Calu3 (cell line): ENCODE measurements at places on chromosomes 11 and 22. TPM values are rescaled to one million over a fixed set of nuclear protein-coding genes. Genes with fewer than 3 reads are reported as not detected.

GRCh38 chr11:6200975-6201374 lies 2.0 kb downstream of the OR52W1 start:
- no peak overlapping the region for H3K4me3 ChIP-seq
- no peaks in the 10 kb centered on the region for H3K4me1 ChIP-seq
- no peaks in the 10 kb centered on the region for H3K27me3 ChIP-seq
- H3K36me3 ChIP-seq: no peaks in the 10 kb centered on the region
- no peak overlapping the region for H3K27ac ChIP-seq
- no peak for DNase-seq

GRCh38 chr11:66080055-66080817 lies 10.2 kb downstream of the PACS1 start:
- no peak overlapping the region for H3K4me3 ChIP-seq
- H3K27me3 ChIP-seq: no peaks in the 10 kb centered on the region
- DNase-seq: peak; percentile 37
- no peaks in the 10 kb centered on the region for H3K36me3 ChIP-seq
- peaks cover 47% of the 10 kb centered on the region for H3K4me1 ChIP-seq

DNA sequence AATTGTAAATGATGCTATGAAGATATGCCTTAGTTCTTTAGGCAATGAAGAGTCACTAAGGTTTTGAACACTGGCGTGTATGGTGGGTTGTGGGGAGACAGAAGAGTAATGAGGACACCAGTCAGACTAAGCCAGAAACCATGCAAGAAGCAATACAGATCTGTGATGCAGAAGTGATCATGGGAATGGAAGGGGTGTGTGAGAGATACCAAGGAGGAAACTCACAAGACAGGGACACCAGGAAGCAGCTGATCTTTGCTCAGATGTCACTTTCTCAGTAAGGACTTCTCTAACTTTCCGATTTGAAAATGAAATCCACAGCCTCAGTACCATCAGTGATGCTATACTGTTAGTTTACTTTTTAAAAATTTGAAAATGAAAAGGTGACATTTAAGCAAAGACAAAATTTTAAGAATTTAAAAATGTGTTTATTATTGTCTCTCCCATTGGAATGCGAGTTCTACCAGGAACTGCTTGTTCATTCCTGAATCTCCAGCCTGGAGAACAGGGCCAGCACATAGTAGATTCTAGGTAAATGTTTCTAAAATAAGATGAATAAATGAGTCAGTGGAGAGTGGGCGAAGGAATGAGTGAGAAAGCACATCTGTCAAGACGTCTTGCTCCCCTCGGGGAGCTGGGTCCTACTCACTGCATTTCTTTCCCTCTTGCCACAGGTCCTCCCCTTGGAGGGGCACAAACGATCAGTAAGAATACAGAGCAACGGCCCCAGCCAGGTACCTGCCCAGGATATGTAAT lies 60.4 kb downstream of the KCNJ1 start:
- H3K36me3 ChIP-seq: no peaks in the 10 kb centered on the region
- no peak overlapping the region for H3K4me3 ChIP-seq
- no peak overlapping the region for H3K27ac ChIP-seq
- H3K27me3 ChIP-seq: peaks cover 15% of the 10 kb centered on the region
- no peaks in the 10 kb centered on the region for H3K4me1 ChIP-seq

VPS37C gene
- total RNA-seq: 22.7 TPM in 2 replicates

GRCh38 chr22:19554834-19555404 lies 30.7 kb upstream of the CLDN5 start:
- H3K27ac ChIP-seq: no peak overlapping the region
- H3K4me3 ChIP-seq: no peak overlapping the region
- peaks cover 33% of the 10 kb centered on the region for H3K27me3 ChIP-seq
- no peaks in the 10 kb centered on the region for H3K4me1 ChIP-seq
- no peaks in the 10 kb centered on the region for H3K36me3 ChIP-seq

DNA sequence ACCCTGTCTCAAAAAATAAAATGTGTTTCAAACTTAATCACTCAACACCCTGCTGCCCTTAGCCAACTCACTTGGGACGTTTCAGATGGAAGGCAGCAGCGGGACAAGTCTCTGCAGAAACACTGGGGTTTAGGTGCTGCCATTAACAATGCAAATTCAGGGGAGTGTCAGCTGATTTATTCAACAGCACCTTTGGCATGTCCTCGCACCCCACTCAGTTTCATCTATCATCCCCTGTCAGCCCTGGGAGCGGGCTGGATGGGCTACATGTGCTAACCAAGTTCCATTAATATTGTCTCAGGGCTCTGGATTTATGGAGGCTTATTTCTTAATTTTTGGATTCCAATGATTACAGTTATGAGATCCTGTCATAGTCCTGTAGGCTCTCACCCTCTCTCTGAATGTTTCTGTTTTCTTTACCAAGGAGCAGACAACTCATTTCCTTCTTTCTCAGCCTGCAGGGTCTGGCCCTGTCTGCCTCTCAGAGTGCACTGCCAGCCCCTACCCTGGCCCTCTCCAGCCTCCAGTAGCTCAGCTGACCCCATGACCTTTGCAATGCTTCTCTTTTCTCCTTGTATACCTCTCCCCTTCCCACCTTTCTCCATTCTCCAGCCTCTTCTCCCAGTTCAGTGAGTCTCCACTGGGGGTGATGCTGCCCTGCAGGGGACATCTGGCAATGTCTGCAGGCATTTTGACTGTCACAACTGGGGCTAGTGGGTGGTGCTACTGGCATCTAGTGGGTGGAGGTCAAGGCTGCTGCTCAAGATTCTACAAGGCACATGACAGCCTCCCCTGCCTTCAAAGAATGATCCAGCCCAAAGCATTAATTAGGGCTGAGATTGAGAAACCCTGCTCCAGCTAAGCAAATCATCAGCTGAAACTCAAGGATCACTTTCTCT lies 79.0 kb downstream of the APIP start:
- H3K27ac ChIP-seq: no peak overlapping the region
- DNase-seq: peak; percentile 34
- H3K27me3 ChIP-seq: no peaks in the 10 kb centered on the region
- H3K4me3 ChIP-seq: no peak overlapping the region
- H3K4me1 ChIP-seq: peaks cover 12% of the 10 kb centered on the region

GRCh38 chr11:115906171-115906570 lies 402.0 kb upstream of the CADM1 start:
- no peak overlapping the region for H3K4me3 ChIP-seq
- no peaks in the 10 kb centered on the region for H3K36me3 ChIP-seq
- H3K4me1 ChIP-seq: no peaks in the 10 kb centered on the region

PRAME gene
- 2.6 and 5.1 TPM in 2 replicates for total RNA-seq

MN1 gene
- total RNA-seq: 1.7 and 2.3 TPM in 2 replicates
